KBM-7 (cell line): ENCODE measurements at places on chromosomes 4 and X.

- DNase-seq = no peak
Measured at GRCh38 chr4:36551697-36552214, 270.3 kb downstream of the DTHD1 start.

DNA sequence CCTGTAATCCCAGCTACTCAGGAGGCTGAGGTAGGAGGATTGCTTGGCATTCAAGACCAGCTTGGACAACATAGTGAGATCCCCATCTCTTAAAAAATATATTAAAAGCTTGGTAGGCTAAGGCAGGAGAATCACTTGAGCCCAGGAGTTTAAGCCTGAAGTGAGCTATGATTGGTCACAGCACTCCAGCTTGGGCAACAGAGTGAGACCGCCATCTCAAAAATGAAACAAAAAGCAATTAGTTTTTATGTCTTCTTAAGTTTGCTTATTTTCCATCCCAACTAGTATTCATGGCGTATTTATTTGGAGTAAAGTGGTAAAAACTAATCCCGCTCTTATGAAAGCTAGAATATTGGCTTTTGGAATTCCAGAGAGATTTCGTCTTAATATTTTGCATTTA, 25.4 kb upstream of the PDE5A start:
- DNase-seq = no peak

GRCh38 chrX:2220829-2221567, 279.8 kb downstream of the DHRSX start:
- no peak for DNase-seq

DNA sequence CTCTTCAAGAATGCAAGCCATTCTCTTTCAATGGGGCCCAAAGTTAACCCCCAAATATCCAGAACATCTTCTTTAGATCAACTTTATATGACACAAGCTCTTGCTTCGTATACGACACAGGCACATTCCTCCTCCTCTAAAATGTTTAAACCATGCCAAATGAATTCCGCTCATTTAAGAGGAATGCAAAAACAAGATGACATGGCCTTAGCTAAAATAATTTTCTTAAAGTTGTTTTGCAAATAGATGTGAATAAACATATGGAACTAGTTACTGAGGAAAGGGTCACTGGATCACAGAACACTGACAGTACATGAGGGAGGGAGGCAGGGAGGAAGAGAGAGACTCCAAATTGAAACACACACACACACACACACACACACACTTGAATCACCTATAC, 97.4 kb downstream of the RASL11B start:
- DNase-seq = no peak

GRCh38 chrX:153983321-153983801, 10.8 kb downstream of the TMEM187 start:
- no peak for DNase-seq

- DNase-seq = no peak
Measured at GRCh38 chrX:70134116-70134477, 850 bp downstream of the IGBP1 start.

- no peak for DNase-seq
Measured at GRCh38 chrX:12383196-12383595, 244.9 kb downstream of the FRMPD4 start.

DNA sequence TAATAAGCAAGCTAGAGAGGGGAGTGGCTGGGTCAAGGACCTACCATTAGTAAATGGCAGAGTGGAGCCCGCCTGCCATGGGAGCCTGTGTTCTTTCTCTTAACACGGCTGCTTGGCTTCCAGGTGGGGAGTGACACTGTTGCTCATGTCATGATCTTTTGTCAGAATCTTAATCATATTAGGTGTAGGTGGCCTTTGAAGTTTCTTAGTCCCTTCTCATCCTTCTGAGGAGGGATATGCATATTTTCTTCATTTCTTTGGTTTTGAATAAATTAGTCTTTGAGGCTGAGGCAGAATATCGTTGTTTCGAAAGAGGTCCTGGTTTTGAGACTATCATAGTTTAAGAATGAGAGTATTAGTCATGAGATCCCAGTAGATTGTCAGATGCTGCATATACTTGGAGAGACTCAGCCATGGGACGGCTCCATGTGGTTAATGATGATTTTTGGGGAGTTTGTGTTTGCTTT, 28.9 kb downstream of the SNX25 start:
- no peak for DNase-seq

- DNase-seq = no peak
Measured at GRCh38 chrX:13476384-13476783, 93.0 kb upstream of the EGFL6 start.

DNA sequence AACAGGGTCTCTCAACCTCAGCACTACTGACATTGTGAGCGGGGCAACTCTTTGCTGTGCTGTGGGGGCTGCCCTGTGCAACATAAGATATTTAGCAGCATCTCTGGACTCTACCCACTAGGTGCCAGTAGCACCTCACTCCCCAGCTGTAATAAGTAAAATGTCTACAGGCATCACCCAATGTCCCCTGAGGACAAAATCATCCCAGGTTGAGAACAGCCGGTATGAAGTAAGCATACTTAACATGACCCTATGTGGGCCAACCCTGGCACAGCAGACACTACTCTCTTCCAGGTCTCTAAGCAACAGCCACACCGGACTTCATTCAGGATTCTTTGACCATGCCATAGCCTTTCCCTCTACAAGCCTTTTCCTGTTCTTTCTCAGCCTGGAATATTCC, 10.5 kb upstream of the MGST2 start:
- DNase-seq = peak; percentile 54

DNA sequence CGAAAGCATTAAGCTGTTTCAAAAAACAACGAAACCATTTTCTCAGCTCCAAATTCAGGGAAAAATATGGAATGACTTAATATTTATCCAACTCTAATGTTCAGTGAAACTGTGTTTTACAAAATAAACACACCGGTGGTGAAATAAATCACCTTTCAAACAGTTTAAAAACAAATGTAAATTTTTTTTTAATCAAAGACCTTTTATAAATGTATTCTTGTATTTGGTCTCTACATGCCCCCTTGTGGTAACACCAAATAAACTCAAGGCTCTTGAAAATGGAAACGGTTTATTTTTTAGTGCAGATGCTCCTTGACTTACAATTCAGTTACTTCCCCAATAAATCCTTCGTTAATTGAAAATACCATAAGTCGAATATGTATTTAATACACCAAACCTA, 45.8 kb upstream of the ITM2A start:
- peak; percentile 79 for DNase-seq

GRCh38 chr4:14267373-14268060, 640.0 kb upstream of the BOD1L1 start:
- DNase-seq = no peak

GRCh38 chr4:83150653-83151330, 36.3 kb upstream of the PLAC8 start:
- DNase-seq = no peak

DNA sequence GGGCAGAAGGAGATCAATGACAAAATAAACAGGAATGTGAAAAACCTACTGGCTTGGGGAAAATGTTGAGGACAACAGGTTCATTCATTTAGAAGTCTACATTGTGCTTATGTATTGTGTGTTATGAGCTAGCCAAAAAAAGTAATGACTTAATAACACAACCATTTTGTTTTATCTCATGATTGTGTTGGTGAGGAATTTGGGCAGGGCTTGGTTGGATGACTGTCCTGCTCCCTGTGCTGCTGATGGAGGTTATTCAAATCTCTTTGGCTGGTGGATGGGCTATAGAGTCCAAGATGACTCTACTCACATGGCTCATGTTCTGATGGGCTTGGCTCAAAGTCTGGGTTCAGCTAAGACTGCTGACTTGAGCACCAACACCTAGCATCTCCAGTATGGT, 116.3 kb downstream of the HS3ST1 start:
- DNase-seq = no peak

- DNase-seq = peak; percentile 20
Measured at GRCh38 chrX:46803140-46803539, 33.7 kb upstream of the RP2 start.

DNA sequence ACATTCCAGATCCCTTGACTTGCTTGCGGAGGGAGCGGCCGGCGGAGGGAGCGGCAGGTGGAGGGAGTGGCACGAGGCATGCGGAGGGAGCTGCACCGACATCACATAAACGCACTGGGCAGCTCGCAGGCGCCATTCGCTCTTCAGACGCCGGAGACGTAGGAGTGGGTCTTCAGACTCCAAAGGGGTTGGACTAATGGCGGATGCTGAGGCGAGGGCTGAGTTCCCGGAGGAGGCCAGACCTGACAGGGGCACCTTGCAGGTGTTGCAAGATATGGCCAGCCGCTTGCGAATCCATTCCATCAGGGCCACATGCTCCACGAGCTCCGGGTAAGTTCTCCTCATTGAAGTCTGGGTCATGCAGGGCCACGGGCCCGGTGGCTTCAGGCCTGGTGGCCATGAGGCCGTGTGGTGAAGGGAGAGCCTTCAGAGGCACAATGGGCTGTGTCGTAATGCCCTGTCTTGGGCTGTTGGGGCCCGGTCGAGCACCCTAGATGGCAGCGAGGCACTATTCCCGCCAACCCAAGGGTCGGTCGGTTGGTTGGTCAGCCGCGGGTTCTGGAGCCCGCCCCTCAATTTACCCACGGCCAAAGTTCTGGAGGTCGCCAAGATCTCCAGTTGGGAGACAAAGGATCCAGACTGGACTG, at the start of gene TKTL1:
Gene TKTL1 (plus strand): TSS at position 132 of the 647 bp plus-strand sequence. CDS start 65 bp downstream, at position 197.
- DNase-seq = no peak

DNA sequence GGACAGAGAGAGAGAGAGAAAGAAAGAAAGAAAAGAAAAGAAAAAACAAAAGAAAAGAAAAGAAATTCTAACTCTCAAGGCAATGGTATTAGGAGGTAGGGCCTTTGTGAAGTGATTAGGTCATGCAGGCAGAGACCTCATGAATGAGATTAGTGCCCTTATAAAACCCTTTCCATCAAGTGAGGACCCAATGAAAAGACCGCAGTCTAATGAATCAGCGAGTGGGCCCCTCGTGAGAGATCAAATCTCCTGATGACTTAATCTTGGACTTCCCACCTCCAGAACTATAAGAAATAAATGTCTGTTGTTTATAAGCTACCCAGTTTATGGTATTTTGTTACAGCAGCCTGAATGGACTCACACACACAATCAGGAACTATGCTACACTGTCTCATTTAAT, 16.9 kb downstream of the AASDH start:
- no peak for DNase-seq

GRCh38 chr4:26723216-26723615, 137.4 kb upstream of the STIM2 start:
- DNase-seq = no peak

- no peak for DNase-seq
Measured at GRCh38 chrX:132294192-132294591, 74.9 kb upstream of the RAP2C start.

DNA sequence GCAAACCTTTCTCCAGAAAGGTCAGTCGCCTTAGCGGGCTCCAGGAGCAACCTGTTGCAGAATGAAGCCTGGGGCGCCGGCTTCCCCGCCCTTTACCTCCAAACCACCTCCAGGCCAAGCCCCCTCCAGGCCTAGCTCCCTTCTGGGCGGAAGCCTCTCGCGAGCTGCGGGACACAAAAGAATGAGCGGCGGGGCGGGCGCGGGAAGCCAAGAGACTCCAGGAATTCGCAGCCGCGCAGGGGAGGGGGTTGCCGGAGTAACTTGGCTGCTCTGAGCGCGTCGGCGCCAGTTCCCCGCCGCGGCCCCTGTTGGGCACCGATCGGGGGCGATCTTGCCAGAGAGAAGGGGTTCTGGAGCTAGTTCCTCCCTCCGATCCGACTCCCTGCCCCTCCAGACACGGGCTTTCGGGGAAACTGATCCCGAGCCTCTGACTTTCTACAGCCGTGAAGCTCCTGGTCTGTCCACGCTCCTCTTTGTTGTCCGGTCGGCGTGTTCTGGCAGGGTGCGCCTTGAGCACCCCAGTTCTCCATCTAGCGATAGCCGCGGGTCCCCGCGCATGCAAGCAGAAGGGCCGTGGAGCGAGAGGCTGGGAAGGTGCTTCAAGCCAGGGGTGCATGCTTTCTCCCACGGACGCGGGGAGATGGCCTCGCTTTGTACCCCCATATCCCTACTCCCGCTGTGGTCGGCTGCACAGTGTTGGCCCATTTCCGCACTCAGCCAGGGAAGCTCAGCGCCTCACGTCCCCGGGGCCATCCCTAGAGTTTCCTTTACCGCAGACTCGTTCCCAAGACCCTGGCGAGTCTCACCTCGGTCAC, 1.2 kb downstream of the PROM1 start:
- no peak for DNase-seq

DNA sequence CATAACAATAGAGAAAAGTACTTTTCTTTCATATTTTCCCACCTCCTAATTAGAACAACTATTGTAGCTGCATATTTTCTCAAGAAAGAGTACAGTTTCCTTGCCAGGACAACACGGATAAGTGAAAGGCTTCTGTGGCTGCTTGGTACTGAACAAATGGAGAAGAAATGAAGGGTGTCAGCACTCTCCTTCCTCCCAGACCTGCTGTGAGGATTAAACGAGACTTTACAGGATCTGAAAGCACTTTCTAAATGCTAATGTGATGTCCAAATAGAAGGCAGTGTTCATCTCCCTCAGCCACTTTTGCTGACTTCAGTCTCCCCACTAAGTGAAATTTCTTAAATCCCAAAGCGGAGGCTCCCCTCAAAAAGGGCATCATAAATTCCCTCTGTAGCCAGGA, 13.9 kb downstream of the NIPAL1 start:
- DNase-seq = no peak

- DNase-seq = no peak
Measured at GRCh38 chr4:85565761-85566480, 91.0 kb downstream of the ARHGAP24 start.

GRCh38 chr4:72768364-72768763, 199.3 kb upstream of the ADAMTS3 start:
- peak; percentile 3 for DNase-seq

- no peak for DNase-seq
Measured at GRCh38 chrX:118872102-118872566, 48.5 kb downstream of the ZCCHC12 start.

GRCh38 chr4:36111172-36111571, 133.1 kb downstream of the ARAP2 start:
- DNase-seq = no peak

DNA sequence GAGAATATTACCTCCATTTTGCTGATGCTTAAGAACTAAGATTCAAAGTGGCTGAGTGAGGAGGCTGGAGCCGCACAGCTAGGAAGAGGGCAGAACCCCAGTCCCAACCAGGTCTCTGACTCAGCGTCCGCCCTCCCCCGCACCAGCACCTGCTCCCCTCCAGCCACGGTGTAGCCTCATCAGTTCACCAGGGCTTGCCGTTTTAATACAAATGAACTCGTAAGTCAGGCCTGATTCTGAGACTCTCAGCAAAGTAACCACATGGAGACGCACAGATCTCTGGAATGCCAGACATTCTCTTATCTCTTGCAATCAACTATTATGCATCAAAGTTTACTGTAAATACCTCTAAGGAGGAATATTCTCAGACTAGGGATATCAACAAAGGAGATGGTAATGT, 52.4 kb downstream of the ENPP6 start:
- no peak for DNase-seq
